ENCODE measurements at places on chromosomes 3 and 15.
A peak's percentile ranks its signal among the peaks of the same experiment; 100 is the strongest.

GRCh38 chr15:62337934-62338333, 172.8 kb upstream of the C2CD4B start:
- DNase-seq, result no peak

- no peak for DNase-seq
These were observed 120.9 kb downstream of the NEK11 start for GRCh38 chr3:131147534-131147933.

DNA sequence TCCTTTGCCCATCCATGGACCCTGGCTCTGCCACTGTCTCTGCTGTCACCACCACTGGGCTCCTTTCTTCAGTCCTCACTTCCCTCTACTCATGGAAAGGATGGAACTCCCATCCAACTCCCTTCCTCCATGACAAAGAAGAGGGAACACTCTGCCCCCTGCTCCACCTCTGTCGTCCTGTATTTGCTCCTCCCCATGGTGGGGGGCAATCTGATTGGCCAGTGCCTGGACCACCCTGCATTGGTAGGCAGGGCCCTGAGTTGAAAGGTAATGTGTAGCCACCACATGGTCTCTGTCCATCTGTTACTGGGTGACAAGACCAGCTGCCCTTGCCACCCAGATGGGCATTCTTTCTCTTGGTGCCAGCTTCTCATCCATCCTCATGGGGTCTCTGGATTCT, 20.7 kb upstream of the HEG1 start:
- no peak for DNase-seq

- no peak for DNase-seq
These were observed 98.2 kb downstream of the MEIS2 start for GRCh38 chr15:37002041-37002672.

GRCh38 chr3:152400887-152401286, 132.2 kb downstream of the MBNL1 start:
- no peak for DNase-seq

- DNase-seq, result no peak
These were observed 65.5 kb downstream of the MEF2A start for GRCh38 chr15:99631255-99631654.

- DNase-seq, result peak; percentile 61
These were observed 96.3 kb upstream of the ZBED2 start for GRCh38 chr3:111691293-111691909.

GRCh38 chr3:145182196-145182911, 978.6 kb downstream of the PLOD2 start:
- no peak for DNase-seq

GRCh38 chr3:160450846-160451245, 1.3 kb upstream of the TRIM59 start:
- no peak for DNase-seq

DNA sequence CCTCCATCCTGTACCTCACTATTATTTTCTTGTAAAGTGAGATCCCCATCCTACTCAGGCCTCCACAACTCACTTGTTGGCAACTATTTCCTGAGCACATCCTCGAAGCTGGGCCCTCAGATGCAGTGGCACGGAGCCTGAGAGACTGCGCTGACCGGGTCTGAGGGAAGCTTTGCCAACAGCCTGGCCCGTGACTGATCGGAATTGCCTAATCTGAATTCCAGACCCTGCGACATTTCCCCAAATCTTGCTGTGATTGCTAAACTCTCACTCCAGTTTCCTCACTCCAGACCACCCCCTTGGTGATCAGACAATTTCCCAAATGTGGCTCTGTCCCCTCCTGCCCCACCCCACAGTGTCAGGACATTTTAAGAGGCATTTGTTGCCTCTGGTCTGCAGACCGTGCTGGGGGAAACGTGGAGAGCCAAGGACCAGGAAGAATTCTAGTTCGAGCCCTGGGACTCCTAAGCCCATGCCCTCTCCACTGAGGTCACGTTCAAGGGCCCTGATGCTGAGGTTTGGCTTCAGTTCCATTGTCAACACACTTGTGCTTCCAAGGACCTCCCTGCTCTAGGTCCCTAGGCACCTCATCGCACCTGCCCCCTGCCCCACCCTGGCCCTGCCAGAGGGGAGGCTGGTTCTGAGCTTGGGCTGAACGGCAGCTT, 22.8 kb downstream of the KLHL25 start:
- no peak for DNase-seq

DNA sequence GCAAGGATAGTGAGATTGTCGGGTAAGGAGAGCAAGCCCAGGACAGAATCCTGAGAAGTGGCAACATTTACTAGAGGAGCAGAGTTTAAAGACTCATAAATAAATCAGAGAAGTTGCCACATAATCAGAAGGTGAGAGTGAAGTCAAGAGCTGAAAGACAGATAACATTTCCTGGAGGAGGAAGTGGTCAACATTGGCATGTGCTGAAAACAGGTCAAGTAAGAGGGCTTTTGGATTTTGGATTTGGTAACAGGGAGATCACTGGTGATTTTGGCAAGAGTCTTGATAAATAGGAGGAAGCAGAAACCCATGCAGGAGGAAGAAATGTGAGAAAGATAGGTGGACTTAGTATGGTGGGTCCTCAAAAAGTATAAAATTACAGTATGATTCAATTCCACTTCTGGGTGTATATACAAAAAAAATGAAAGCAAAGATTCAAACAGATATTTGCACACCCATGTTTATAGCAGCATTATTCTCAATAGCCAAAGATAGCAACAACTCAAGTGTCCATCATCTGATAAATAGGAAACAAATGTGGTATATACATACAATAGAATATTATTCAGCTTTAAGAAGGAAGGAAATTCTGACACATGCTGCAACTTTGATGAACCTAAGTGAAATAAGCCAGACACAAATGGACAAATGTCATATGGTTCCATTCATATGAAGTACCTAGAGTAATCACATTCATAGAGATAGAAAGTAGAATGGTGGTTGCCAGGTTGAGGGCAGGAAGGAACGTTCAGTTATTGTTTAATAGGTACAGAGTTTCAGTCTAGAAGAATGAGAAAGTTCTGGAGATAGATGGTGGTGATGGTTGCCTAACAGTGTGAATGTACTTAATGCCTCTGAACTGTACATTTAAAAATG, 27.3 kb upstream of the MBNL1 start:
- no peak for DNase-seq

- DNase-seq, result no peak
These were observed 22.5 kb downstream of the CCDC33 start for GRCh38 chr15:74258456-74259291.

- no peak for DNase-seq
These were observed 78.2 kb downstream of the TPRG1 start for GRCh38 chr3:189249987-189250386.

DNA sequence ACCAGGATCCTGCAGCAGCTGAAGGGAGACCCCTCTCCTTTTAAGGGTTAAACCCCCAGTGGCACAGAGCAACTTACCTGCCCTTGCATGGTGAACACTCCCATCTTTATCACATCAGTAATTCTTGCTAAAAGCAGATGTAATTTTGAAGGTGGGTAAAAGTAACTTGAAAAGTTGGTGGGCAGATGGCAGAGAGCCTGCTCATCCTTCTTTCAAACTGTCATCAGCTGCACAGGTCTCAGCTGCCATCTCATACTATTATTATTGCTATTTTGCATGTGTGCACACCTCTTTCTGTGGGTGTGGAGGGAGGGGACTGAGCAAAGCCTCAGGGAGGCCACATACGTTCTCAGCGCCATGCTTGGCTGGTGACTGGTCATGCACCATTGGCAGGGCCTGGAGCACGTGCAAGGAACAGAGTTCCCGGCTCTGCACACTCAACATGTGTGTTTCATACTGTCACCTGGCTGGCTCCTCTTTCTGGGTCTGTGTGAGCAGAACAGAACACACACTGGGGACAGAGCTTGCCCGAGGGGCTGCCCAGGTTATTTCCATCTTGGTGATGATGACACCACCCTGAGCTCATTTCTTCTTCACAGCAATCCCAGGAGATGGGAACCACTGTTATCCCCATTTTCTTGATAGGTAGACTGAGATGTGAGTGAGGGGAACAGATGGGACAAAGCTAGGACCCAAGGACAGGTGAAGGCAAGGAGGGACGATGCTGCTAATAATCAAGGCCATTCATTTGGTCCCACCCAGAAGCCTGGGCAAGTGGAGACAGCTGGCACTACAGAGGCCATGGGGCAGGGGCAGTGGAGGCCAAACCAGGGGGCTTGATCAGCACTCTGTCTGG, 95.8 kb upstream of the KLF13 start:
- no peak for DNase-seq

DNA sequence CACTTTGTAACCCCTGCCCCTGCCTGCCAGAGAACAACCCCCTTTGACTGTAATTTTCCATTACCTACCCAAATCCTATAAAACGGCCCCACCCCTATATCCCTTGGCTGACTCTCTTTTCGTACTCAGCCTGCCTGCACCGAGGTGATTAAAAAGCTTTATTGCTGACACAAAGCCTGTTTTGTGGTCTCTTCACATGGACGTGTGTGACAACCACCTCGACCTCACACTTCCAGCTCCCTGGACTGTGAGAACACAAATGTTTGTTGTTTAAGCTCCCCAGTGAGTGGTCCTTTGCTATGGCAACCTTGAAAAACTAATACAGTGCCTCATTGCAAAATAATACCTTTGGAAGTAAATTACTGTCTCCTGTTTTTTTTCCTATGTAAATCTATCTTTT, 299.2 kb upstream of the POU1F1 start:
- no peak for DNase-seq

DNA sequence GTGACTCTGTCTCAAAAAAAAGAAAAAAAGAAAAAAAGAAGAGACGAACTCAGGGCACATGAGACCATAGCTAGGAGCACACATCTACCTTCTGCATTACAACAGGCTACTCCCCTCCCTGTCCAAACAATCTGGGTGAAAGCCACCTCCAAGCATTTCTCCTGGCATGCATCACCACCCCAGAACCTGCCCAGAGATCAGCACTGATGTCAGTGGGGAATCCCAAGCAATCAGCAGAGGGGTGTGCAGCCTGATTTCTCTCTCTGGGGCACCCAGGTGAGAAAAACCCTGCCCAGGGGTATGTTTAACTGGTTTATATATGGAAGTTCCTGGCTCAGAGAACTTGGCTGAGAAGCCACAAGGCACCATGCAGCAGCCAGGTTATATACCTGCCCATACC, 59.4 kb downstream of the CDC25A start:
- no peak for DNase-seq

DNA sequence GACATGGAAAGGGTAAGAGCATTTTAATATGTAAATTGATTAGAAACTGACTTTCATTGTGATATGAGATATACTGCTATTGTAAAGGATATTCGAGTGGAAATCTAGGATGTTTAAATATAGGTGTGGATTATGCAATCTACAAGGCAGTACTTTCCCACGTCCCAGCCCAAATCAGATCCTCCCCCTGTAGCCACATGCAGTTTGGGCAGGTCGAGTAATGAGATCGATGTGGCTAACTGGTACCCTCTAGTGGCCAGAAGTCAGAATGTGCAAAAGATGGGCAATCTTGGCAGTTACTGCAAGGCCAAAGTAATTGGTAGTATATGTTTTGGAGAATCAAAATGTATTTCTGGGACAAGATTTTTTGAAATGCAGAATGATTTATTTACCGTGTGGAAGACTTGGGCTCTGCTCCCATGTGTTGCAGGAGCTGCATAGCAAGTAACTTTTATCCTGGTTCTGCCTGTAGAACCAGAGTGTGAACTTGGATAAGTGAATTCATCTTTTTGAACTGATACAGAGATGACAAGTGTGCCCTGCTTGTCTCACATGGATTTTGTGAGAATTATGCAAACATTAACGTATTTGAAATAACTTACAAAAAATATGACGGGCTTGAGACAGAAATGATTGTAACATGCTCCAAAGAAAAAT, 94.5 kb upstream of the ADAMTSL3 start:
- no peak for DNase-seq

DNA sequence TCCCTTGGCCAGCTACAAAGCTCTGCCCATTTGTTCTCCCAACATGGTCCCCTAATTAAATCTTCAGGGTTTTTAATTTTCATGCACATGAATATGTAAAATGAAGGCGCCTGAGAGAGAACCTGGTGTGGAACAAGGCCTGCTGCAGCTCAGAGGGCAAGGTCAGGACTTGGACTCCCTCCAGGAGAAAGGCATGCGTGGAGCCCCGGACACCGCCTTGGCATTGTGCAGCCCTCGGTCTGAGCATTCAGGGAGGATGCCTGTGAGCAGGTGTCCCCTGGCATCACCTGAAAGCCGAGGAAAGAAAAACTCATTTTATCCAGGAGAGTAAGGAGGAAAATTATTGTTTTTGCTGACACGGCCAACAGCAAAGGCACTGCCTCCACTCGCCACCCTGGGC, 33.8 kb upstream of the EPHB1 start:
- no peak for DNase-seq

GRCh38 chr3:166799-167198, 29.8 kb upstream of the CHL1 start:
- no peak for DNase-seq

DNA sequence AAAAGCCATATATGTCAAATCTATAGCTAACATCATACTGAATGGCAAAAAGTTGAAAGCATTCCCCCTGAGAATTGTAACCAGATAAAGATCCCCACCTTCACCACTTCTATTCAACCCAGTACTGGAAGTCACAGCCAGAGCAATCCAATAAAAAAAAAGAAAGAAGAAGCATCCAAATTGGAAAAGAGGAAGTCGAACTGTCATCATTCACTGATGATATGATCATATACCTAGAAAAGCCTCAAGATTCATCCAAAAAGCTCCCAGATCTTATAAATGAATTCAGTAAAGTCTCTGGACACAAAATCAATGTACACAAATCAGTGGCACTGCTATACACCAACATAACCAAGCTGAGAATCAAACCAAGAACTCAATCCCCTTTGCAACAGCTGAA, 97.4 kb downstream of the CBLB start:
- no peak for DNase-seq

DNA sequence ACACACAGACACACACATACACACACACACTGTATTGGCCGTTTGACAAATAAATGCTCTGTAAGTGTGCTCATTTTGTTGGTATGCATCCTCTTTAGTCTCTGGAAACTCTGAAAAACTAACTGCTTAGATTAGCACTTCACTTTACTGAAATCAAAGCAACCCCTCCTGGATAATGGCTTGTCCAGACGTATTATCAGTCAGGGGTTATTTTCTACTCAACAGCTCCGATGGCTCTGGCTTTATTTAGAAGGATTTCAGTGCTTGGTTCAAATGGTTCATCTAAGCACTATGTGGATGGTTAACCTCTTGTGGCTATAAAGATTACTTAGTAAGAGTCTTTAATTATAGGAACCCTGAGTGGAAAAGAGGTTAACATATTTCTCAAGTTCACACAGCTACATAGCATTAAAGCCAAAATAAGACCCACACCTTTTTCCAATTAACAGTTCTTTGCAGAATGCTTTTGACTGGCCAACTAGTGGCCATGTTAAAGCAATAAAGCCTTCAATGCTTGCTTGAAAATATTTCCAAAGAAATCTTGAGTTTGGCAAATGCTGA, 516.1 kb upstream of the NAALADL2 start:
- no peak for DNase-seq

DNA sequence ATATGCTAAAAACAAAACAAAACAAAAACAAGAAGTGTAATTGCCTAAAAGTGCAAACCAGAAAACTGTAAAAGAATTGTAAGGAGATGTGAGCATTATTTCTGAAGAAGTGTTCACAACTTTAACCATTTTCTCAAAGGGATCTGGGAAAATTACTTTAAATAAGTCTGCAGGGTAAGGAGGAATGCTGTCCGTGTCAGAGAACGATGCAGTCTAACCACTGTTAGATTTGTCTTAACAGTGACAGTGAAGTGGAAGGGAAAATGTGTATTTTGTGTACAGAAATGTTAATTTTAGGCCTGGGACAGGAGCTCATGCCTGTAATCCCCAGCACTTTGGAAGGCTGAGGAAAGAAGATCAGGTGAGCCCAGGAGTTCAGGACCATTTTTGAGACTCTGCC, 95.7 kb downstream of the DLG1 start:
- DNase-seq, result no peak

GRCh38 chr3:49910409-49911123, 6.9 kb upstream of the MST1R start:
- DNase-seq, result no peak

Data from hematopoietic multipotent progenitor cell (in vitro differentiated cells).